HS-5 (cell line): ENCODE measurements at places on chromosomes 16 and 17.

DNA sequence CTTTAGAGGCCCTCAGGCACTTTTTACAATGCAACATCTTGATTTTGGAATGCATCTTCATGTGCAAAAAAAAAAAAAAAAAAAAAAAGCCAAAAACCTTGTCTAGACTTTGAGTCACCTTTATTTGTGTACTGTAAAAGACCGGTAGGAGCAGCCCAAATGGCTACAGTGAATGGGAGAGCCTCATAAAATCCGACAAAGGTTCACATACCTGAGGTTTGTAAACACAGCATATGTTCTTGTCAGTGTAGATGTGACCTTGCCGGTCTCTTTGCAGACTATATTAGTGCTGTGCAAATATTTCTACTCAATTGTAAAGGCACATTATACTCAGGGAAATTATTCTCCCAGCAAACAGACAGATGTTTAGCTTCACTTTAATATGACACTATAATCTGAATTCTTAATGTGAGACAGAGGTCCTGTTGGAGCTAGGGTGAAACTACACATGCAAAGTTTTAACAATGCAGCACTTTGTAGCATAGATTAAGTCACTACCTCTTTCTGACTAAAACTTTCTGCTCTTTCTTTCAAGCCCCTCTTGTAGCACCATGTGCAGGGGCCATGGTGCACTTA lies 211.3 kb downstream of the CA10 start:
- no peak for DNase-seq

DNA sequence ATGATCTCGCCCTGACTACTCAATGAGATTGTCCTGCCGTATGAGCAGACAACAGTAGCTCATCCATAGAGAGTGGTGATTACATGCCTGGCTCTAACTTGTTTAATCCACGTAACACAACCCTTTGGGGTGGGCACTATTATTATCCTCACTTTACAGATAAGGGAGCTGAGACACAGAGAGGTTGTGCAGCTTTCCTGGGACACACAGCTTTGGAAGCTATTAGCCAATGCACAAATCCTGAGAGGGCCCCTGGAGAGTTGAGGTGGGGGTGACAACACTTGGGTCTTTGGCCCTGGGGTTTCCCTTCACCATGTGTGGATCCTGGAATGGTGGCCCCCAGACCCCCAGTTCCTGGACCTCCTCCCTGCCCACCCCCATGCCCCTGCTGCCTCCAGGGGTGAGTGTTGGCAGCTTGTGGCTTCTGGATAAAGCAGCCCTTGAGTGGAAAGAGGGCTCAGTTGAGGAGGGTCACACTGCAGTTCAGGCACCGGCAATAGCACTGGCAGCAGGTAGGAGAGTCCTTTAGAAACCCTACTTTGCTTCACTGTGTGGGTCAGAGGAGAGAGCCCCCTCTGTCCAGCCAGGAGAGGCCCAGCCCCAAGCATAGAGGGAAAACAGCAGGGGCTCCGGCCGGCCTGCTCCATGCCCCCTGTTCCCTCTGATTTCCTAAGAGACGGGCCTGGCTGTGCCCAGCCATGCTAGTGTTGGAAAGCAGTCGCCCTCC lies 230.7 kb downstream of the KATNIP start:
- DNase-seq: no peak

DNA sequence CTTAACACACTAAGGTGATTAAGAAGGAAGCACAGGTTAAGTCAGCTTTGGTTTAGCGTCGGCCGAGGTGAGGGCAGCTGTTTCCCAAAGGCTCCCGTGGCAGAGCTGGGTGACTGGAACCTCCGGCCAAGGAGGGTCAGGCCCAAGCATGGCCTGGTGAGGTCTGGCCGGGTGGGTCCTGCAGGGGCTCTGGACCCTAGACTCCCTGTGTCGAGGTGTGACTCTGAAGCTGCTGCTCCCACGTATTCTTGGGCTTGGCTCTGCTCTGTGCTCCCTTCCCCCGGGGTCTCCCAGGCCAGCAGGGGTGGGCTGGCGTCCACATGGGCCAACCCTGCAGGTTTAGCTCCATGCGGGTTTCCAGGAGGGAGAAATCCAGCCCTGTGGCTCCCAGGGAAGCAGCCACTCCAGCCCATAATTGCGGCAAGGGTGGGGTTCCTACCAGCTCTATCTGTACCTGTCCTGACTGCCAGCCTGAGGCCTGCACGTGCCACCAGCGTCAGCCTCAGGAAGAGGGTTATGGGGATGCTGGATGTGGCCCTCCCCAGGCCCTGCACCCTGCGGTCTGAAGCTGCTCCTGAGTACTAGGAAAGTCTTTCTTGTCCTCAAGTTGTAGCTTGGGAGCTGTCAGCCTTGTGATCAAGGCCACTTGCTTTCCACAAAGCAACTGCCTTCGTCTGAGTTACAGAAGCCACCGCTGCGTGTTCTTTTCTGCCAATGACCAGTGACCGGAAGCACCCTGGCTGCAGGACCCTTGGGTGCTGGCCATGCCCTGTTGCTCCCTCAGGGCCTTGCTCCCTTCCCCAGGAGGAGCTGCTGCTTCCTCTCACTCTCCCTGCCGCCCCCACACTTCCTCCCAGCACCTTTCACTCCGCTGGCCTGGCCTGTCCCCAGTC lies 4.8 kb downstream of the CDK5R1 start:
- no peak for DNase-seq

GRCh38 chr17:13583996-13584700 lies 17.6 kb downstream of the HS3ST3A1 start:
- no peak for DNase-seq

DNA sequence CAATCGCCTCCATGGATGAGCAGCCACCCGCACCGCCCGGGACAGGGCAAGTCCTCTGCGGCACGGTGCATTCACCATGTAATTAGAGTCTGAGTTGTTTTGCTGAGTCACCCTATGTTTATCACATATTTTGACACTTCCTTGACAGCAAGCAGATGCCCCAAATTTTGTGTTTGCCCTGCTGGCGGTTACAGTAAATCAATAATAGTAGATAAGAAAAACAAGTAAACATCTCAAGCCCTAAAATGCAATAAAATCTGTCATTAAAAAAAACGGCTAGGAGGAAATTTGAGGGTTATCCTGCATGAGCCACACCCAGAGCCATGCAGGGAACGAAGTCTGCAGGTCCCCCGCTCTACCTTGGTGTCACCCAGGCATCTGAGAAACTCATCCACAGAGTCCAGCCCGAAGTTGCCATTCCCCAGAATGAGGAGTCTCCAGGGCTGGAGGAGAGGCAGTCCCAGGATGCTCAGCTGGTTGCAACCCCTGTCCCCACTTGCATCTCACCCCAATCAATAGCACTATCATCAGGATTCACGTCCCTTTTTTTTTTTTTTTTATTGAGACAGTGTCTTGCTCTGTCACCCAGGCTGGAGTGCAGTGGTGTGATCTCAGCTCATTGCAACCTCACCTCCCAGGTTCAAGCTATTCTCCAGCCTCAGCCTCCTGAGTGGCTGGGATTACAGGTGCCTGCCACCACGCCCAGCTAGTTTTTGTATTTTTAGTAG lies 16.5 kb upstream of the ST6GALNAC1 start:
- no peak for DNase-seq

DNA sequence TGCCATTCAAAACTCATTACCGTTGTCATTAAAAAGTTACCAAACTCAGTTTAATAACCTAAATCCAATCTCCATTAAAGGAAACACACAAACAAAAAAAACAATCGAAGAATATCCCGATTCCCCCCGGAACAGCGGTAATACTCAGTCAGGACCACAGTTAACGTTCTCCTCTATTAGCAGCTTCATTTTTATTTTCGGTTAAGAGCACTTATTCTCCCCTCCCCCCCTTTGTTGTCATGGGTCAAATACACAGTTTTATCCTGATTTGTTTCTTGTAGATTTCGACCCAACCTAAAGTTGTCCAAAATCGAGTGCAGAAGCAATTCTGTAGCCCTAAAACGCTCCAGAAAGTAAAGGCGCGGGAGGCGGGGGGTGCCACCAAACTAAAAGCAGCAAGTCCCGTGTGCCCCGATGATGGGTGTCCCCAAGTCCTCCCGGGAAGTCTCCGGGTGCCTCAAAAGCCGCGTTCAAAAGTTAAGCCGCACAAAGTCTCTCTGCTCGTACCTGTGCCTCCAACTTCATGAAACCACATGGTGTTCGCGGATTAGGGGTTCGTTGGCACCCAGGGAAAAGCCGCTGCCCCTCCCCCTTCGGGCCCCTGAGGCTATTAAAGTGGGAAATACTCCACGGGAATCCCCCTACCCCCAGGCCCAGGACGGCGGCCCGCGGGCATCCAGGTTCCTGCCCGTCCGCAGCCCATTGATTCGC lies 996 bp downstream of the SUMO2 start:
- no peak for DNase-seq

GRCh38 chr17:4427505-4427904 lies 6.2 kb upstream of the SPNS3 start:
- DNase-seq: no peak

DNA sequence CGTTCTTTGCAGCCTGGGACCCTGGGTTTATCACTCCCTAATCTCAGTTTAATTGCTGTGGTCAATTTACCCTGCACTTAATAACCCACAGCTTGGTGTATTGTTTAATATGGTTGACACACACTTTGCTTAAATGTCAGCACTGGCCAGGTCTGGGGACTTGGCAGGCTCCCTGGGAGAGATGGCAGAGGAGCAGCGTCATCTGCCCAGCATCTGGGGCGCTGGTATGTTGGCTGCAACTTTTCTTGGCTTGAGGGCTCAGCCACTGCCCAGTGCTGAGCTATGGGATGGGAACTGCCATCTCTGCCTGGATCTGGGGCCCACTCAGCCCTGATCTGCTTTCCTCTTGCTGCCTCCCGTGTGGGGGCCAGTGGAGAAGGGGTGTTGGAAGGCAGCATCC lies 115.7 kb upstream of the IRX3 start:
- no peak for DNase-seq

- no peak for DNase-seq
Measured at GRCh38 chr16:19861811-19862327, 22.8 kb downstream of the GPRC5B start.

- DNase-seq: no peak
Measured at GRCh38 chr17:43809121-43809520, 23.8 kb downstream of the MPP3 start.
